ENCODE measurements at places on chromosomes 11 and 22.

- no peak for DNase-seq
These were observed 40.2 kb upstream of the RBFOX2 start for GRCh38 chr22:36068776-36069344.

DNA sequence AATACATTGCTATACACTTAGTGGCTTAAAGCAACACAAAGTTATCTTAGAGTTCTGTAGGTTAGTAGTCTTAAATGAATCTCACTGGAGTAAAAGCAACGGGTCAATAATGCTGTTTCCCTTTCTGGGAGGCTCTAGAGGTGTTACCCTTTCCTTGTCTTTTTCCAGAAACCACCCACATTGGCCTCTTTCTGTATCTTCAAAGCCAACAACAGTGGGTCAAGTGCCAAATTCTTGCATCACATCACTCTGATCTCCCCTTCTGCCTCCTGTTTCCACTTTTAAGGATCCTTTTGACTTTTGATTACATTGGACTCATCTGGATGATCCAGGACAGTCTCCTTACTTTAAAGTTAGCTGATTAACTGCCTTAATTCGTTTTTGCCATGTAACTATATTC is 93.6 kb downstream of the DDX10 start:
- no peak for DNase-seq

DNA sequence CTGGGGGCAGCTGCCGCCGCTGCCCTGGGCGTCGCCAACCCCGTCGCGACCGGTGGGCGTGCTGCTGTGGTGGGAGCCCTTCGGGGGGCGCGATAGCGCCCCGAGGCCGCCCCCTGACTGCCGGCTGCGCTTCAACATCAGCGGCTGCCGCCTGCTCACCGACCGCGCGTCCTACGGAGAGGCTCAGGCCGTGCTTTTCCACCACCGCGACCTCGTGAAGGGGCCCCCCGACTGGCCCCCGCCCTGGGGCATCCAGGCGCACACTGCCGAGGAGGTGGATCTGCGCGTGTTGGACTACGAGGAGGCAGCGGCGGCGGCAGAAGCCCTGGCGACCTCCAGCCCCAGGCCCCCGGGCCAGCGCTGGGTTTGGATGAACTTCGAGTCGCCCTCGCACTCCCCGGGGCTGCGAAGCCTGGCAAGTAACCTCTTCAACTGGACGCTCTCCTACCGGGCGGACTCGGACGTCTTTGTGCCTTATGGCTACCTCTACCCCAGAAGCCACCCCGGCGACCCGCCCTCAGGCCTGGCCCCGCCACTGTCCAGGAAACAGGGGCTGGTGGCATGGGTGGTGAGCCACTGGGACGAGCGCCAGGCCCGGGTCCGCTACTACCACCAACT is 1.0 kb downstream of the FUT4 start:
- no peak for DNase-seq

GRCh38 chr11:38818720-38819119 is 2220.7 kb upstream of the RAG2 start:
- no peak for DNase-seq

- no peak for DNase-seq
These were observed 37.5 kb downstream of the RBFOX2 start for GRCh38 chr22:35991168-35991567.
